CD8-positive, alpha-beta memory T cell (primary cell): ENCODE measurements at places on chromosomes 16 and 17. TPM values are rescaled to one million over a fixed set of nuclear protein-coding genes. Genes with fewer than 3 reads are reported as not detected.
A peak's percentile ranks its signal among the peaks of the same experiment; 100 is the strongest.

Gene RHBDF1
- total RNA-seq: 0.59 TPM

Gene GAS7
- 3.3 TPM for total RNA-seq

GRCh38 chr17:29136998-29137730 lies 43.0 kb downstream of the MYO18A start:
- H3K27ac ChIP-seq: no peak overlapping the region
- no peak overlapping the region for H3K4me3 ChIP-seq
- no peaks in the 10 kb centered on the region for H3K27me3 ChIP-seq
- no peak for DNase-seq
- H3K36me3 ChIP-seq: peaks cover 16% of the 10 kb centered on the region
- H3K4me1 ChIP-seq: peaks cover 49% of the 10 kb centered on the region

DNA sequence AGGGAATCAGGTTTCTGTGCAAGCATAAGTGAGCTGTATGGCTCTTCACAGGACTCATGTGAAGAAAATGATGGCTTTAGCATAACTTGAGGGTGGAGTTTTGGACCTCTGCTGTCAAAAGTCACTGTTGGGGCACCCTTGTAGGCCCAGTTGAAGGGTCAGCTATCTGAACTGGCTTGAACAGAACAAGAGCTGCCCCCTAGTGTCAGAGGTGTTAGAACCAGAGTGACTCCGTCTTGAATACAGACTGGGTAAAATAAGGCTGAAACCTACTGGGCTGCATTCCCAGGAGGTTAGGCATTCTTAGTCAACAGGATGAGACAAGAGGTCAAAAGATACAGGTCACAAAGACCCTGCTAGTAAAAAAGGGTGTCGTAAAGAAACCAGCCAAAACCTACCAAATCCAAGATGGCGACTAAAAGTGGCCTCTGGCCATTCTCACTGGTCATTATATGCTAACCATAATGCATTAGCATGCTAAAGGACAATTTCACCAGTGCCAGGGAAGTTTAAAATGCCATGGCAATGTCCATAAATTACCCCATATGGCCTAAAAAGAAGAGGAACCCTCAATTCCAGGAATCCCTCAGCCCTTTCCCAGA lies 484.0 kb upstream of the ERCC4 start:
- H3K27me3 ChIP-seq: no peaks in the 10 kb centered on the region
- no peak overlapping the region for H3K4me3 ChIP-seq
- H3K36me3 ChIP-seq: no peaks in the 10 kb centered on the region
- DNase-seq: no peak
- H3K27ac ChIP-seq: no peak overlapping the region

- DNase-seq: no peak
- H3K4me1 ChIP-seq: peaks cover 24% of the 10 kb centered on the region
- no peak overlapping the region for H3K4me3 ChIP-seq
- peak overlapping the region; percentile 31 for H3K27ac ChIP-seq
- no peaks in the 10 kb centered on the region for H3K36me3 ChIP-seq
Measured at GRCh38 chr17:81020443-81020766, 14.5 kb upstream of the BAIAP2 start.

GRCh38 chr16:22813948-22814710 lies at the start of gene HS3ST2:
Gene HS3ST2 (plus strand): TSS chr16:22814162. CDS start chr16:22814611, 449 bp downstream.
- H3K27ac ChIP-seq: no peak within 1 kb of the TSS
- no peaks in the 10 kb centered on the region for H3K36me3 ChIP-seq
- H3K27me3 ChIP-seq: peaks cover 8% of the 10 kb centered on the region

Gene SRCIN1
- total RNA-seq: 0.50 TPM

DNA sequence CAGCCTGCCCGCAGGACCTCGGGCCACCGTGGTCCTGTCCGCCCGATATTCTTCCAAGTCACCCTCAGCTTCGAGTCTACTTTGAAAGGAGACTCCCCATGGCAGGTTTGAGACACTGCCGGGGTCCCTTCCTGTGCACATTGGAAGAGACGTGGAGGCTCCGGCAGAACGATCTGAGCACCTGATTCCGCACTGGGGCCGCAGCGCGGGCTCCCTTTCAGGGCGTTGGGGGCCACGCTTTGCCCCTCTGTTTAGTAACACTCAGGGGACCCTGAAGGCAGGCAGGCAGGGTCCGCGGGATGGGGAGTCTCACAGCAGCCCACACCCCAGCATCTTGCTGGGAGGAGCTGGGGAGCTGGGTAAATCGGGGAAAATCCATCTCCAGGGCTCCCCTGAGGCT lies 30.6 kb downstream of the SOX8 start:
- no peaks in the 10 kb centered on the region for H3K36me3 ChIP-seq
- H3K27me3 ChIP-seq: no peaks in the 10 kb centered on the region
- H3K27ac ChIP-seq: no peak overlapping the region
- no peaks in the 10 kb centered on the region for H3K4me1 ChIP-seq
- DNase-seq: no peak

Gene EFCAB5
- total RNA-seq: 1.2 TPM

- no peaks in the 10 kb centered on the region for H3K36me3 ChIP-seq
- no peaks in the 10 kb centered on the region for H3K27me3 ChIP-seq
- H3K4me3 ChIP-seq: no peak overlapping the region
- no peak for DNase-seq
- no peak overlapping the region for H3K27ac ChIP-seq
- H3K4me1 ChIP-seq: peaks cover 12% of the 10 kb centered on the region
Measured at GRCh38 chr16:85158743-85159178, 46.5 kb upstream of the CIBAR2 start.

- DNase-seq: no peak
- no peak overlapping the region for H3K27ac ChIP-seq
- H3K27me3 ChIP-seq: no peaks in the 10 kb centered on the region
- no peaks in the 10 kb centered on the region for H3K36me3 ChIP-seq
Measured at GRCh38 chr17:47013341-47013740, 34.3 kb upstream of the RPRML start.

GRCh38 chr17:77124192-77124889 lies 16.4 kb upstream of the SEC14L1 start:
- H3K36me3 ChIP-seq: no peaks in the 10 kb centered on the region
- peaks cover 17% of the 10 kb centered on the region for H3K4me1 ChIP-seq
- no peak for DNase-seq
- H3K27ac ChIP-seq: no peak overlapping the region
- no peaks in the 10 kb centered on the region for H3K27me3 ChIP-seq

Gene TBKBP1
- total RNA-seq: 6.6 TPM

DNA sequence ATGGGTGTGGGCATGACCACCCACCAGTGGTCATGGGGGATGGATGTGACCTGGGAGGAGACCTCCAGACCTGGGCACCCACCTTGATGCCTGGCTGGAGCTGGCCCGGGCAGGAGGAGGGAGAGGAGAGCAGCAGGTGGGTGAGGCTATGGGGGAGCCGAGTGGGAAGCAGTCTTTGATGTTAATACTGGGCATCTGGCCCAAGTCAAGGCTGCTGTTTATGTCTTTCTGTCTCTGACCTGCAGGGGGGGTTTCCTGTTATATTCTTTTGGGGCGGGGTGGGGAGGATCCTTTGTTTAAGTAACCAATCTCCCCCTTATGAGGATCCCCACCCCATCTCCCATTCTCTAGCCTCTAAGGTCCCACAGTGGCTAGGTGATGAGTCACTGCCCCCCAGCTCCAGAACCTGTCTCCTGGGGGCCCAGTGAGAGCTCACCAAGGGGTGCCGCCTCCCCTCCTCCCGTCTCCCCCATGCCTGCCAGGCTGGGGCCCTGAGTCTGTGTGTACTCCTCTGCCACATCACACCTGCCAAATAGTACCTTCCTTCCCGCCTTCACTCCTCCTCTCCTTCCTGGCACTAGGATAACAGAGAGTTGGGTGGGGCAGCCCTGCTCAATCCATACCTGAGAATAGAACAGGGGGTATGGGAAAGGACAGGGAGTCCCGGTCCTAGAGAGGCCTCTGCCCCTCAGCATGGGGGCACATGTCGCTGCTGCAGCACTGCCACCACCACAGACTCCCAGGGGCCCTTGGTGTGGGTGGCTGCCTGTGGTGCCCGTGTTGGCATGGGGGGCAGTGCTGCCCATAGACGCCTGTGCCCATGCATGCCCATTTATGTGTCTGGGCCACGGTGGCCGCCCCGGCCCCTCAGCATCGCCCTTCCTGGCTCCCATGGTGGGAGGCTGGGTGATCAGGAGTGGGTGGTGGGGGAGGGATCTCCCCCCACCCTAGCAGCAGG lies 7.3 kb downstream of the THRA start:
- H3K27me3 ChIP-seq: no peaks in the 10 kb centered on the region
- peaks cover 75% of the 10 kb centered on the region for H3K4me1 ChIP-seq
- H3K36me3 ChIP-seq: no peaks in the 10 kb centered on the region
- peak overlapping the region; percentile 68 for H3K4me3 ChIP-seq
- DNase-seq: peak; percentile 46
- peak overlapping the region; percentile 39 for H3K27ac ChIP-seq

DNA sequence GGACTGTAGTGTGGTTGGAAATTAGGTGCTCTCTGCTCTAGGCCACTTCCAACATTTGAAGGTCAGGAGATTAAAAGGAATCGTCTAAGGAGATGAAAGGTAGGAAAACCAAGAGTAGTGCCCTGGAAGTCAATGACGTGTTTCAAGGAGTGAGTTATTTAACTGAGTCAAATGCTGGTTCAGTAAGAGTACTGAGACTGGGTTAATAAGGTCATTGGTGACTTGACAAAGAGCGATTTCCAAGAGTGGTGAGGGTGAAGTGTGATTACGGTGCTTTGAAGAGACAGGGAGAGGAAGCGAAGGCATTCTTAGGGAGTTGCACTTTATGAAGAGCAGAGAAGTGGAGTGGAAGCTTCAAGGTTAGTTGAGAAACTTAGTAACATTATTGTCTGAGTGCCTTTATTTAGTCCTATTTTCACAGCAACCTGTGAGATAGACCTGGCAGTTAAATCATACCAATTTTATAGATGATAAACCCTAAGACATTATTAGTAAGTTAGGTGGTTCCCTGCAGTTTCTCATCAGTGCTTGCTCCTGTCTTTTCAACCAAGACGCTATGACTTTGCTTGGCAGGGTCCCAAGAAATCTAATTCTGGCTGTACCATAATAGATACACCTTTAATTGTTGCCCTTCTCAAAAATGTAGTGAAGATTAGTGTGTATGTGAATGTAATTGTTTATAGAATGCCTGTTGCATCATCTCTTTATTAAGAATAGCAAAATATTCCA lies 5.9 kb downstream of the ZNF207 start:
- H3K4me3 ChIP-seq: peak overlapping the region; percentile 46
- no peak for DNase-seq
- H3K27me3 ChIP-seq: no peaks in the 10 kb centered on the region

- H3K36me3 ChIP-seq: no peaks in the 10 kb centered on the region
- no peaks in the 10 kb centered on the region for H3K4me1 ChIP-seq
- no peak overlapping the region for H3K27ac ChIP-seq
- no peak for DNase-seq
Measured at GRCh38 chr16:47826070-47826469, 329.7 kb downstream of the ABCC12 start.

Gene QRICH2
- 2.5 TPM for total RNA-seq

GRCh38 chr16:11310997-11311561 lies 29.9 kb upstream of the PRM1 start:
- no peaks in the 10 kb centered on the region for H3K27me3 ChIP-seq
- H3K4me3 ChIP-seq: no peak overlapping the region
- peak; percentile 72 for DNase-seq
- peaks cover 27% of the 10 kb centered on the region for H3K4me1 ChIP-seq
- H3K36me3 ChIP-seq: no peaks in the 10 kb centered on the region
- H3K27ac ChIP-seq: no peak overlapping the region

Gene TNFRSF13B
- total RNA-seq: not detected

GRCh38 chr17:9899280-9900043 lies 5.6 kb downstream of the RCVRN start:
- no peaks in the 10 kb centered on the region for H3K4me1 ChIP-seq
- no peak overlapping the region for H3K27ac ChIP-seq
- no peaks in the 10 kb centered on the region for H3K36me3 ChIP-seq
- no peak overlapping the region for H3K4me3 ChIP-seq

GRCh38 chr17:70795620-70796019 lies 626.3 kb downstream of the KCNJ2 start:
- no peak overlapping the region for H3K27ac ChIP-seq
- no peaks in the 10 kb centered on the region for H3K36me3 ChIP-seq
- no peaks in the 10 kb centered on the region for H3K27me3 ChIP-seq
- no peak for DNase-seq
- no peaks in the 10 kb centered on the region for H3K4me1 ChIP-seq

Gene CHST5
- not detected for total RNA-seq

DNA sequence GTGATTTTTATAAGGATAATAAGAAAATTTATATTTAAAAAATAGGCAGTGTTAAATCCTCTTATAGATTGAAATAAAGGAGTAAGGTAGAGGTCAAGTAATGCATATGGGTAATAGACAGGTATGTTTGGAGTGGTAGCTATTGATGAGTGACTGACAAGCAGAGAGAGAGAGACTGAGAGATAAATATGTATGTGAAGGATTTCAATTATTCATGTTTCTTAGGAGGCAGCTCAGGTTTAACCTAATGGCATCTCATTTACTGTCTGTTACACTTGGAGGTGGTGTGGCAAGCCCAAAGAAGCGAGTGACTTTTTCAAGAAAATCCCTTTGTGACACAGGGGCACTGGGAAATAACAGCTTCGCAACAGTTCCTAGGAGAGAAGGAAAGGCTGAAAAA lies 120.2 kb downstream of the KIF2B start:
- no peaks in the 10 kb centered on the region for H3K36me3 ChIP-seq
- H3K27me3 ChIP-seq: no peaks in the 10 kb centered on the region
- H3K4me1 ChIP-seq: no peaks in the 10 kb centered on the region
- H3K27ac ChIP-seq: no peak overlapping the region
- DNase-seq: no peak
- H3K4me3 ChIP-seq: no peak overlapping the region

Gene KRTAP4-1
- not detected for total RNA-seq

GRCh38 chr17:42363767-42364585 lies 24.3 kb downstream of the STAT3 start:
- no peaks in the 10 kb centered on the region for H3K27me3 ChIP-seq
- no peak for DNase-seq
- no peak overlapping the region for H3K4me3 ChIP-seq
- H3K4me1 ChIP-seq: peaks cover 51% of the 10 kb centered on the region
- no peak overlapping the region for H3K27ac ChIP-seq

DNA sequence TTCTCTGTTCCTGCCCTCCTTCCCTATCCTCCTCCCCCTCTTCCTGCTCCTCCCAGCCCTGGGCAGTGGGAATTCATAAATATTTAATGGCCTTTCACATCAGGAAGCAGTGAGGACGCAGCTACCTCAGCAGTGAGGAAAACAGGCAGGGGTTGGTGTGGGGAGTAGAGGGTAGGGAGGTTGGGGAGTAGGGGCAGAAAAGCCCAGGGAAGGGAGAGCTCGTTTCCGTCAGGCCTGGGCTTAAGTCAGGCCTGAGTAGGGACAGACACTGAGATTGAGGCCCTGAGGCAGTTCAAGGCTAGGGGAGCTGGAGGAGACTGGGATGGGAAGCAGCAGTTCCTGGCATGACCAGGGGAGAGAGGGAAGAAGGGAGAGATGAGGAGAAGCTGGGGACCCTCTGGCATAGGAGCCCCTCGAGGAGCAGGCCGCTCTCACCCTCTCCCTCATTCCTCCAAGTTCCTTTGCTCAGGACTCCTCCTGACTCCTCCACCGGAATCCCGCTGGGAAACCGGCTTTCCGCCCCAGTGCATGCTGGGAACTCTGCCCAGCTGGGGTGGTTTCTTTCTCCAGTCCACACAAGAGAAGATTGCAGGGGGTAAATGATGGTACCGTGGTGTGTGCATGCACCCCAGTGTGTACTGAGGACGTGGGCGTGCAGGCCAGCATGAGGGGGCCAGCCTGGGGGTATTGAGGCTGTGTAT lies 6.2 kb downstream of the SAMD14 start:
- H3K4me3 ChIP-seq: no peak overlapping the region
- no peak for DNase-seq
- no peak overlapping the region for H3K27ac ChIP-seq
- H3K36me3 ChIP-seq: no peaks in the 10 kb centered on the region

- peaks cover 11% of the 10 kb centered on the region for H3K4me1 ChIP-seq
- H3K27ac ChIP-seq: no peak overlapping the region
- no peak for DNase-seq
- peaks cover 16% of the 10 kb centered on the region for H3K27me3 ChIP-seq
- H3K36me3 ChIP-seq: peaks cover 20% of the 10 kb centered on the region
Measured at GRCh38 chr16:1979271-1980029, 1.8 kb downstream of the NOXO1 start.
